ENCODE measurements at places on chromosomes 7 and 10.

GRCh38 chr10:10824591-10825148 is 193.0 kb upstream of the CELF2 start:
- ATAC-seq: no peak

DNA sequence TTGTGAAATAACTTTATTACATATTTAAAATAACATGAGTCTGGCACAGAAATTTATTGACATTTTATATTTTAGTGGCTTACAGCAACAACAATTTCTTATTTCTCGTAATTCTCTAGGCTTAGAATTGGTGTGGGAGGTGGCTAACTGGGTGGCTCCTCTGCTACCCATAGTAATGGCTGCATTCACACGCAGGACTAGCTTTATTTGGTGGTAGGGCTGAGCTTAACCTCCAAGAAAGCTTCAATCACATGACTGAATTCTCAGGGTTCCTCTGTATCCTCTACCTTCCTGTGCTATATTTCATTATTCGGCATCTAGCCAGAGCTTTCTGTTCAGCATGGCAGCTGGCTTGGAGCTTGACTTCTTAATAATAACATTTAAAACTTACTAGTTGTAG is 138.8 kb downstream of the ZWINT start:
- no peak for ATAC-seq

DNA sequence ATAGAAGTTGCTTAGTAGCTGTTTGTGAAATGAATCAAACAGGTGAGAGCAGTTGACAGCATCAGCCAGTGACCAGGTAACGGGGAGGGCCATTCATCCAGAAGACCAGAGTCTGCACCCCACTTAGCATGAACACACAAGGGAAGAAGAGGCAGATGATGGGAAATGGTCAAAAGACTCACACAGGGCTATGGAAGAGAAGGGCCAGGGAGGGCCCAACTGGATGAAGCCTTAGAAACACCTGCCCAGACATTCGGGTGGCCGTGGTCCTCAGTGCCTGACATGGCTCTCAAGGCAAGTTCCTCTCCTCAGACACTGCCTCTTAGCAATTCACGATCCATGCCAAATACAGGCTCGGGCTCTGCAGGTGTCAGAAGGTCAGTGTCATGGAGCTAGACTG is 354.1 kb downstream of the TCERG1L start:
- no peak for ATAC-seq

DNA sequence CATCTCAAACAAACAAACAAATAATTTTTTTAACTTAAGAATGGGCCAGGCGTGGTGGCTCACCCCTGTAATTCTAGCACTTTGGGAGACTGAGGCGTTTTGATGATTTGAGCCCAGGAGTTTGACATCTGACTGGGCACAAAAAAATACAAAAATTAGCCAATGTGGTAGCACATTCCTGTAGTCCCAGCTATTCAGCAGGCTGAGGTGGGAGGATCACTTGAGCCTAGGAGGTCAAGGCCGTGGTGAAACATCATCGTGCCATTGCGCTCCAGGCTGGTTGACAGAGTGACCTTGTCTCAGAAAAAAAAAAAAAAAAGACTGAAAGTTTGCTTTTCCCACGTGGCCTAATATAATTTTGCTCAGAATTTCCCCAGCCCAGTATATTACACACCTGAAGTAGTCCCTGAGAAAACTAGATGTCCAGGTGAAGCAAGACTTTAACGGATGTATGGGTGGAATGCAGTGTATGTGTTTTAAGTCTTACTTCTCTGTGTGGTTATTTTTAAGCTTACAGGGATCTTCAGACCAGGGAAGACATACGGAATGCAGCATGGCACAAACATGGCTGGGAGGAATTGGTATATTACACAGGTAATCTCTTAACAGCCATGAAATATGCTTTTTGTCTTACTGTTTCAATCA is 32.6 kb downstream of the NIPSNAP2 start:
- no peak for ATAC-seq

- ATAC-seq: no peak
Observed at GRCh38 chr10:43074409-43074808, 2.5 kb upstream of the RET start.

DNA sequence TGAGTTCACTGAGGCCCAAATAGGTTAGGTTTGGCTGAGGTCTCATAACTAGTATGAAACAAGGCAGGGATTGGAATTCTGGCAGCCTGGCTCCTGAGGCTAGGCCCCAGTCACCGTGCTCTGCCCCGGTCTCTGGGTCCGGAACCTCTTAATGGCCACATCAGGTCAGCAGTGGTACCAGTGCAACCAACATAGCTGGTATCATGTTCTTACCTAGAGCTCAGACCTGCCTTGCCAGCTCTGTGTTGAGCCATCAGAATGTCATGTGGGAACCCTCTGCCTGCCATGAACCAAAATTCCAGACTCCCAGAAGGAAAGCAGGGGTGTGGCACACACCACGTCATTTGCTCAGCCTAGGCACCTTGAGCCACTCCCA is 56.5 kb downstream of the ZNF467 start:
- ATAC-seq: no peak

DNA sequence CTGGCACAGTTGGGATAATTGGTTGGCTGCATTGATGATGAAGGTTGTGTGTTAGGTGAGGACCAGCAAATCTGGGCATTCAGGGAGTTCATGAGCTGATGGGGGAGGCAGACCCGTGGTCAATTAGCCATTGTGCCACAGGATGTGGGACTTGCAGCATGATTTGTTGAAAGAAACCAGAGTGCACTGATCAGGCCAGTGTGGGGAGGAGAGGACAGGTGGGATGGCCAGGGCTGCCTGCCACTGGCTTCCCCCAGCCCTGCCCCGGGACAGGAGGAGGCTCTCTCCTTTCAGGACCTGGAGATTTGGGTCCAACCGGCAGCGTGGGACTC is 4.3 kb downstream of the CLIP2 start:
- ATAC-seq: no peak

DNA sequence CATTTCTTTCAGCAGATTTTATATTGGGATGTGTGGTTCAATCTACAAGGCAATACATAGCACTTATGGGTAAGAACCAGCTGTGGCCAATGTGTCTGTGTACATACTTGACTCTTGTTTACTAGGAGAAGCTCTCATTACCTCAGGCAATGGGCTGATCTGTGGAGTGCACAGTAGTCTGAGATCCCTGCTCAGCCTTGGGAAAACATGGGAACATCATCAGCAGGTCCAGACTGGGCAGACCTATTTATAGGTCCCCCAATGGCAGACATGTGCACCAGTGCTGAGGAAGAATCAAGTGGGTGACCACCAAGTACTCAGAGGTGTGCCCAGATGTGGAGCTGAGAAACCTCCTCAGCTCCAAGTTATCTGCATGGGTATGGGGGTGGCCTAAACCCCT is 349.7 kb downstream of the KIF20B start:
- no peak for ATAC-seq

GRCh38 chr10:131018886-131019500 is 292.5 kb downstream of the TCERG1L start:
- ATAC-seq: peak; percentile 27

DNA sequence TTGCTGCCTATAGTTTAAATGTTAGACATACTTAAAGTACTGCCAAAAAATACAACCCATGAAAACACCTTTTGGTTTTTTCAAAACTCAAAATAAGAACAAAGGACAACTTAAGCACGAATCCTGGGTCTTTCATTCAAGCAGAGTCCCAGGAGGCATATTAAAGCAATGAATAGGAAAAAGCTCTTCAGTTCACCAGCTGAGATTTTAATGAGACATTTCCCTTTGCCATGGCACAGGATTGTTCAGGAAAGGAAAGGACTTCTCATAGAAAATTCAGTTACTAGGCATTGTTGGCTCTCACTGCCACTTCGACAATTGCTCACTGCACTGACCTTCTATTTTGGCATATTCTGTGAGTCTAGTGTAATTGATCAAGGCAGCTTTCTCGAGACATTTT is 133.5 kb upstream of the FEZF1 start:
- no peak for ATAC-seq

- ATAC-seq: no peak
Observed at GRCh38 chr7:115008465-115009114, 86.7 kb downstream of the MDFIC start.

GRCh38 chr7:505171-505570 is 14.5 kb downstream of the PDGFA start:
- ATAC-seq: no peak

- no peak for ATAC-seq
Observed at GRCh38 chr7:34111031-34111430, 205.7 kb downstream of the BMPER start.

- ATAC-seq: peak; percentile 2
Observed at GRCh38 chr10:125158601-125159485, 1.5 kb downstream of the CTBP2 start.

DNA sequence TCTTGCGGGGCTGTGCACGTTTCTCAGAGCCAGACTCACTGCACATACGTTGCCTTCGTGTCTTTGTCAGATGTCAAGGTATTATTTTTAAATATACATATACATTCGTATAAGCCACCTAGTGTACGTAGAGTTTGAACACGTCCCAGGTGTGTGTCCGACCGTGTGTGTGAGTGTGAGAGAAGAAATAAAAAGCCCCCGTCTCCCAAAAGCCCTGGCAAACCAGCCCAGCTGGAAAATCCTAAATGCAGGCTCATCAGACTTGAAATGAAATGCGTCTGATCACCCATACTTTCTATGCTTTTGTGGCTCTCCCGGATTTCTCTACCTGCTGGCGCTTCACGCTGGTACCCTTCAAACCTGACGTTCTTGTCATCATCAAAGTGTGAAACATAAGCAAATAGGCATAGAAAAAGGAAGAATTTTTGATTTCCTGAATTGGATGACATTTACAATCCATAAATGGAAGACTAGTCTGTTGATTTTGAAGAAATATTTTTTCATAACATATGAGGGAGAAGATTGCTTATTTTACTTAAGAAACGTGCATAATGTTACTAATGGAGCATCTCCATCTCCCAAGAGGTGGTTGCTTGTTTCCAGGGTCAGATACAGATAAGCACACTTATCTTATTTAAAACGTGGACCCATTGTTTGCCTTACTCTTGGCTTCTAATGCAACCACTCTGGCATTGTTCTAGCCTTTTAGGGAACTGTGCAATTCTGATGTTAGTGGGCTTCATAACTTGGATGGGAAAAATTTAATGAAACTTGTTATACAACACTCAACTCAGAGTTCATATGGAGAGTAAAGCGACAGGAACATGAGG is 971 bp downstream of the PRKG1 start:
- no peak for ATAC-seq

DNA sequence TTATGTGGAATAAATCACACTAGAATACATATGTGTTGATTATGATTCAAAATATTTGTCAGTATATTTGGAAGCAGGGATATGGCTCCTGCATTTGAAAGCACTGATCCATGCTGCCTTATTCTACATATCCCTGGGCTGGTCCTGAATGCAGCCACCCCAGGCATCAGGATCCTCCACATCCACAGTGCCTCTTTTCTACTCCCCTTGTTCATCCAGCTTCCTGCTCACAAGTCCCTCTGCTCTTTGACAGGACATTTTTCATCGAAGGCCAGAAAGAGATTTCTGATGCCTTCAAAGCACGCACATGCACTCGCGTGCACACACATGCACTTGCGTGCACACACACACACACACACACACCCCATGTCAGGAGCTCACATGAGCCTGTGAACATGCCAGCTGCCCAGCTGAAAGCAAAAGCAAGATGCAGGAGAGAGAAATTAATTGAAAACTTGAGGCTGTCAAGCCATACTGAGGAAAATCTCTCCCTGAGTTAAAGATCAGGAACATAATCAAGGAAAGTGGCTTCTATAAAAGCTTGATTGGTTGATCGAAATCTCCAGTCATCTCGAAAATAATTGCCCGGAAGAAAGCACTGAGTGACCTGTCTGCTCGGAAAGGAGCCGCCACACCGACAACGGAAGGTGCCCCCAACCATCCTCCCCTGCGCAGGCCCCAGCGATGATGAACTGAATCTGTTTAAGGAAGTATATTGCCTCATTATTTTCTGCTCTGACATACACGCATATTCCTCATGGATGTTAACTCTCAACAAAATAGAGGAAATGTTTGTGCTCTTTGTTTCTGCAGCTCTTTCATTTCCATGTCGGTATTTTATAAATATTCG is 104.0 kb upstream of the ARID5B start:
- peak; percentile 58 for ATAC-seq

GRCh38 chr7:39616138-39616537 is 7.2 kb upstream of the RALA start:
- ATAC-seq: no peak

- no peak for ATAC-seq
Observed at GRCh38 chr7:132239422-132239994, 336.8 kb downstream of the PLXNA4 start.

DNA sequence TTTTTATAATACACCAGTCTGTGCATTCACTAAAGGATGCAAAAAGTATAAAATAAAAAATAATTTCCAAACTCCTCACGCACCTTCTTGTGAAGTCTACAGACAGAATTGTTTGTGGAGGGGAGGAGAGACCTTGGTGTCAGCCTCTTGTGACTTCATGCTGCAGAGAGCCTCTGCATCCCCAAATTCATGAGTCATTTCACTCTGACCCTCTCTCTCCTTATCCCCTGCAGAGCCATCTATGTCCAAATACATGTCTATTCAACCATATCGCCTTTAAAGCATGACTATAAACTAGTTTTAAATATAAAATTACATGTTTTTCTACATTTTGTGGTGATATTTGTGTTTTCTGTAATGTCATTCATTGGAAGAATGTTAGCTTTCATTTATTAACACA is 6.0 kb downstream of the CREB5 start:
- no peak for ATAC-seq

DNA sequence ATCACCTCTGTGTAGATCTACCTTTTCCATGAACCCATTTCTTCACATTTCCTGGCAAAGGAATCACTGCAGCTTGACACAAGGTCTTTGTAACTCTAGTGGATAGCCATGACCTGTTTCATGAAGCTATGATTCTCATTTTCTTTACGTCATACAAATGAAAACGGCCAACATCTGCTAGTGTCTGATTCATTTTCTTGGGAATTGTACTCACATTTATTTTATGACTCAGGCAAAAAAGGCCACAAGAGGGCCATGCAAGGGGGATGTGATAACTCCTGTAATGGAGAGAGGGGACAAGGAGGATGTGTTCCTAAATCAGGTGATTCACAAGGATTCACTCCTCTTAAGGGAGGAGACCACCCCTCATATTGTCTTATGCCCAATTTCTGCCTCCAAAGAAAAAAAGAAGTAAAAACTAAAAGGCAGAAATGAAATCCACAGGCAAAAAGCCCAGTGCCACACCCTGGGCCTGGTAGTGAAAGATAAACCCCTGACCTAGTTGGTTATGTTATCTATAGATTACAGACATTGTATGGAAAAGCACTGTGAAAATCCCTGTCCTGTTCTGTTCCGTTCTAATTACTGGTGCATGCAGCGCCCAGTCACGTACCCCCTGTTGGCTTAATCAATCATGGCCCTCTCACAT is 249.9 kb downstream of the IPMK start:
- no peak for ATAC-seq

DNA sequence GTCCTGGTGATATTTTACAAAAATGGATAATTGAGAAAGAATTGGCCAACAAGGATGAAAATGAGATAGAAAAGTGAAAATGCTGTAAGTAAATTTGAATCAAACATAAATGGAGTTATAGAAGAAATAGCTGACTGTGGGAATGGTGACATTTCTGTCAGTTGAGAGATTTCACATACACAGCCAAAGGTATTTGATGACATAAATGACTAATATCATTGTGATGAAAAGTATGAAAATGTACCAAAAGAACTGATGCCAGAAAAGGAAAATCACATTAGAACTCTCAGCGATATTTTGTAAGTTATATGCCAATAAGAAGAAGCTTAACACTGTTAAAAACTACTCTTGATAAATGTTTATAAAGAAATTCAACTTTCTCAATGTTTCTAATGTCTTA is 54.9 kb downstream of the TFPI2 start:
- no peak for ATAC-seq
